ENCODE measurements at places on chromosomes 6 and 20.

- no peak for DNase-seq
These were observed 272.5 kb downstream of the BTBD9 start for GRCh38 chr6:38367231-38367630.

DNA sequence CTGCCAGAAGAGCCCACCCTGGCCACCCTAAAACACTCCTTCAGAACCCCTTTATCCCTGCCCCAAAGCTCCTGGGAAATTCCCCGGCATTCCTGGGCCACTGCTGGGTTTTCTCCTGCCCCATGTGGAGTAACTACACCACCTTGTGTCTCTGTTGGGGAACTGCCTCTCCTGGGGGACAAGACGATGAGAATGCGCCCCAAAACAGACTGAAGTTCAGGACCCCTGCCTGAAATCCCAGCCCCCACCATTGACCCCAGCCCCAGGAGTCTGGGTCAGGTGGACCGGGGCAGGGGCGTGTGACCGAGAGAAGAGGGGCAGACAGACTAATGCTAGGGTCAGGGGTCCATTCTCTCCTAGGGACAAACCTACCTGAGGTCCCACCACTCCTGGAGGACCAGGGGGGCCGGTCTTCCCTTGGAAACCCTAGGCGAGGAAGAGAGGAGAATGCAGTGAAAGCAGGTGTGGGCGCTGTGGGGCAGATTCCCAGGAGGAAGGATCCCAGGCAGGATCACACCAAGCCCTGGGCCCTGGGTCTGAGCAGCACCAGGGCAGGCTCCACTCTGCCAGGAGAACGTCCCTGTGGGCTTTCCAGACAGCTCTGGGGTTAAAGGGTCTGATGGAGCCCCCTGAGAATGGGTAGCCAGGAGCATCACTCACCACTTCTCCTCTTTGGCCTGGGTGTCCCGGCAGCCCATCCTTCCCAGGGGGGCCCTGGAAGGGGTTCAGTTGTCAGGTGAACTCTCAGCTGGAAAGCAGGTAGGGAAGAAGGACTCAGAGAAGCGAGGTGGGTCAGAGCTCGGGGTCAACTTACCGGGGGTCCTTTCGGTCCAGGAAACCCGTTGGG is 19.4 kb downstream of the COL11A2 start:
- no peak for DNase-seq

GRCh38 chr20:57522380-57523140 is 2.4 kb downstream of the CTCFL start:
- no peak for DNase-seq

GRCh38 chr20:44736170-44737021 is 9.3 kb upstream of the KCNK15 start:
- peak; percentile 93 for DNase-seq

DNA sequence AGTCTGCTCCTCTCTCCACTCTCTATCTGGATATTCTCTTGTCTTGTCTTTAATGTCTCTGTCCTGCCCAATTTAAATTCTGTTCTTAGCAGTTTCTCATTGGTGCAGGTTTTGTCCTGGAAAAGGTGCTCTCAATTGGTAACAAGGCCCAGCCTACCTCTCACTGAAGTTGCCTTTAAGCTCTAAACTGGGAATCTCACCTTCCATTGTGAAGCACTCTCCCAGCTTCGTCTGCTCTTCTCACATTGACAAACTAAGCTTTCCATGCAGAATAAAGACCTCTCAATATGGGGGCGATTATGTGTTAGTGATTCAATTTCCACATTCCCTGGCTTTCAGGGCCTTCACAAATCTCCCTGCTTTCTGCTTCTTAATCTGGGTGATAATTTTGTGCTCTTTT is 1712.2 kb downstream of the GRIK2 start:
- DNase-seq: no peak

DNA sequence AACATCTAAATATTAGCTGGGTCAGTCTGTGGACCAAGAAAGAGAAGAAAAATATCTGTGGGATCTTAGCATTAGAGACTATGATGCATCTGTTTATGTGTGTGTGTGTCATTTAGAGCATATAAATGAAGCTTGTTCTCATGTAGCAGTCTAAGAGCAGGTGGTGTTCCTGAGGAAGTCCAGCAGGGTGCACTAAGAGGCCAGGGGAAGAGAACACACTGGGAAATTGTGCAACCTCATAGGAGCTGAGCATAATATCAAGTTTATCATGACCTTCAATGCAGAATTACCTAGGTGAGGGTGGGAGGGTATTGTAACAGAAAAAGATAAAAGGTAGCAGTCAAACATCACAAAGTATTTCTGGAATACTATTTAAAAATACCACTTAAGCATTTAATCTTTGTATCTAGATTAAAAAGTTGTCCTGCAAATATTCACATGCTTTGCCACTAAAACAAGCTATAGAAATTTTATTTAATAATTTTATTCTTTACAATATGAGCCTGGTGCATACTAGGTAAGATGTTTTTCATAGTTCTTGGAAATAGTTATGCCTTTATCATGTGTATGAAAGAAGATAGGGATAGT is 80.5 kb downstream of the SMPDL3A start:
- DNase-seq: peak; percentile 62

DNA sequence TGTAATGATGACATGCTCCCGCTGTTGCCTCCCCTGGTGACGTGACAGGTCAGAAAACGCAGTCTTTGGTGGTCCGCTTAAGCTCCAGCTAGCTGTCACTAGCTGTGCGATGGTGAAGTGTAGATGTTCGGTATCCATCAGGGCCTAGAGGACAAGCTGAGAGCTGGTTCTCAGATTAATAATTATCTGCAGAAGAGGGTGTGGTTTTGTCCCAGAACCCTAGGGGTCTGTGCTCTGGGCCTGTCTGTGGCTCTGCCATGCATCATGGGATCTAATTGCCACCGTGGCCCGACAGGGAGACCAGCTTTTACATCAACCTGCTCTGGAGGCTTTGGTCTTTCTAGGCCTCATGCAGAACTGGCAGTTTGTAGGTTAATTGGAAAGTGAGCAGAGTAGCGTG is 34.1 kb downstream of the ERMARD start:
- DNase-seq: no peak

GRCh38 chr20:37846573-37846972 is 56.4 kb upstream of the VSTM2L start:
- DNase-seq: no peak

- DNase-seq: no peak
These were observed 239.9 kb upstream of the CEP162 start for GRCh38 chr6:84467296-84467695.

- DNase-seq: peak; percentile 79
These were observed 8.2 kb upstream of the TBC1D7 start for GRCh38 chr6:13336553-13336952.

DNA sequence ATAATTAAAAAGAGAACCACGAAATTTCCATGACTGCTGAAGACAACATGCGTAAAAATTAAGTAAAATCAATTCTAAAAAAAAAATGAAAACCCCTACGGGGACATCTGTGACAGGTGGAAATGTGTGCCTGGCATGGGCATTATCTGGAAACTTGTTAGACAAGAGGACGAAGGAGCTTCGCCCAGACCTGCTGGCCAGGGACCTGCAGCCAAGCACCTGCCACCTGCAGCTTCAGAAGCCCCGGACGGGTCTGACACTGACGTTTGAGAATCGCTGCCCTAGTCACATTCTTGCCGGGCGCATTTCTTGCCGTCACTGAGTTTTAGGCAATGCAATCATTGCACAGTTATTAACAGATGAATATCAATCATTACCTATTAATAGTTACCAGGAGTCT is 140.3 kb downstream of the SMOC2 start:
- no peak for DNase-seq

GRCh38 chr6:55953335-55953734 is 77.9 kb upstream of the BMP5 start:
- peak; percentile 73 for DNase-seq

DNA sequence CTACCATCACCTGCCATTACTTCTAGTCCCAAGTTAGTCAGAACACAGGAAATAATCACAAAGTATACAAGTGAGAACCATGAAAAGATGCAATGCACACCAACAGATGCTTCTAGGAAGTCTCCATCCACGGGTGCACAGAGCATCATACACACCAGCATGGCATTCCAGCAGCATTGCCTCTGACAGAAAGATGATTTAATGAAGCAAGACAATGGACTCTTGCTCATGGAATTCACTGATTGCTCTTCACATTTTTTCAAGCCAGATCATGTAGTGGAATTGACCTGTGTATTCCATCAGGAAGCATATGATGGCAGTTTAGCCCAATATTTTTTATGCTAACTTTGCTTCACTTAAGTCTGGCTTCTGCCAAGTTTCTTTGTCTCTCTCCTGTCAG is 406.3 kb upstream of the RGS17 start:
- no peak for DNase-seq

DNA sequence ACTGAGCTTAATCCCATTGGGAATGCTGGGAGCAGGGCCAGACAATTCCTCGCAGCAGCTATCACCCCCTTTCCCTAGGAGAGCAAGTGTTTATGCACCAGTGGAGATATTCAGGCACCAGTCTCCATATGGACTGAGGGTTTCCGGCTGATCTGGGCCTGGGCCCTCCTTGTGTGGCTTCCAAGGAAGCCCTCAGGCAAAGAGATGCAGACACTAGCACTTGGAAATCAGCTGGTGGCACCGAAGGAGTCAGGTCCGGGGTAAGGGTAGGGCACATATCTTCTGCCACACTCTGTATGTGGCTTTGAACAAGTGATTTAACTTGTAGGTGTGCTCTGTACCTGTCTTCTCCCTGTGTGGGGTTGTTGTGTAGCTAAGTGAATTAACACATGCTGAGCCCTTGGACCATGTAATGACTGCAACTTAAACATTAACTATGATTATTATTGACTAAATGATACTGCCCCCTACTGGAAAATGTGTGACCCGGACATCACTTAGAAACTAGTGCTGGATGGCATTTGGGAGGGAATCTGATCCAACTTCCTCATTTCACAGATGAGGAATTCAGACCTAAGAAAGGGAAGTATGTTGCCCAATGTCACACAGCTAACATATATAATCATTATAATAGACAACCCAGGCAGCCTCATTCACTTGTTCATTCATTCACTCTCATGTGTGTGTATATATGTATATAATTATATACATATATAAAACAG is 19.3 kb upstream of the WFDC2 start:
- DNase-seq: peak; percentile 57

GRCh38 chr20:3374296-3374695 is 33.2 kb downstream of the DNAAF9 start:
- no peak for DNase-seq

- peak; percentile 33 for DNase-seq
These were observed 73.2 kb downstream of the LY86 start for GRCh38 chr6:6661684-6662083.

GRCh38 chr20:20894280-20894679 is 181.8 kb upstream of the RALGAPA2 start:
- no peak for DNase-seq

- no peak for DNase-seq
These were observed 2.8 kb downstream of the TMC2 start for GRCh38 chr20:2538931-2539720.

DNA sequence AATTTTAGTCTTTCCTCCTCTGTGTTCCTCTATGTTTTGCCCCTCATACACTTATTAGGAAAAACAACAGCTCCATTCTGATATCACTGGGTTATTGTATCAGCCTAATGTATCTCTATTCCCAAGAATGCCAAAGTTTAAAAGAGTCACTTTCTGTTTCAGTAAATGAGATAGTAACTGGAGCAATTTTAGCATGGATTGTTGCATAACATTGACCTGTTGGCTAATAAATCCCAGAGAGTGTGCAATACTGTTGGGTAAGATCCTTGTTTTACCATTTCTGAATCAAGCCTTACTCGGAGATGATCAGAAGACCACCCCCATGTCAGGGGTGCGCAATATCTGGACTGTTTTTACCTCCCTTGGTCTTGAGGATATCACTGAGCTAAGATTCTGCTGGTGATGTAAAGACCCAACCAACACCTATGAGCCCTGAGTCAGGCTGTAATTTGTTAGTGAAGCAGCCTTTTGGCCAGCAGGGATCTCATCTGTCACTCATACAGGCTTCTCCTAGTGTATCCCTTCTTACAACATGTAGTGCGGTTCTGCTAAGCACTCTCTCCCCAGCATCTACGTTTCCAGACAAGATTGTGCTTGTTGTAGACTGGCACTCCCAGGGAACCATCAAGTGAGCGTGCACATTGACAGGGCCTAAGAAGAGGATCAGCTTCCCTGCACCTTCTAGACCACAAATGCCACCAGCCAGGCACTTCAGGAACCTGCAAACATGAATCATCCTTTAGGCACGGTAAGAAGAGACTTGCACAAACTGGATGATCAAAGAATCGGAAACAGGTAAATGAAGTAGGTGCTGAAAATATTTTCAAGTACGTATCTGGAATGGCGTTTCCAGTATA is 11.5 kb upstream of the IPCEF1 start:
- DNase-seq: no peak

DNA sequence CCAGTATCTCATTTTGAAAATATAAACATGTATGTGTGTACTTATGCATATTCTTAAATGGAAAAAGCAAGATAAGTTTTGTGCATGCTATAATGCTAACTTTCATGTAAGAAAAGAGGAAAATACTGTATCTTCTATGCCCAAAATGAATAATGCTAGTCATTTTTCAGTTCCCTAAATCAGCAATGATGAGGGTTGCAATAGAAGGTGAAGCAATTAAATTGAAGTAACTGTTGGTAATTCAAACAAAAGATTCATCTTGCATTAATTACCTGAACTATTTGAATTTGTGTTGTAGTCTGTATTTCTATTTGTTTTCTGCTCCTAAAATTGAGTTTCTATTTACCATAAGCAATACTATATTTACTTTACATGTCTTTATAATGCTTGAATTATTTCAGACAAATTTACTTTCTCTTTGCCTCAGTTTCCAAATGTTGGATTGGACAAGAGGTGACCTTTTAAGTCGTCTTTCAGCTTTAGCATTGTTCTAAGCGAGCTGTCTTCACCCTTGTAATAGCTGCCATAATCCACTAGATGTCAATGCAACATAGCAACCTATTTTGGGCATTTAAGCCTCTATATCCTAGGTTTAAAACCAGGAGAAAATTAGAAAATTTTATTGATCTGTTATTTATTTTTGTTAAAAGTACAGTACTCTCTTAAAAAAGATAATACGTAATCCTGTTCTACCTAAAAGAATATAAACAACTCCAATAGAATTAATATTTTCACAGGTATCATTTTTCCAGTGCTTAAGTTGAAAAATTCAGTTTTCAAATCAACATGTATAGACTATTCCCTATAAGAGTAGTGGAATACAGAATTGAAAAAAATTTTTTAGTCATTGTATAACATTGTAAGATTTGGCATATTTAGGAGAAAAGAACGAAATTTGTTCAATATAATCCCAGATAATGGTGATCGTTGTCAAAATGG is 52.3 kb upstream of the IFNGR1 start:
- peak; percentile 38 for DNase-seq

DNA sequence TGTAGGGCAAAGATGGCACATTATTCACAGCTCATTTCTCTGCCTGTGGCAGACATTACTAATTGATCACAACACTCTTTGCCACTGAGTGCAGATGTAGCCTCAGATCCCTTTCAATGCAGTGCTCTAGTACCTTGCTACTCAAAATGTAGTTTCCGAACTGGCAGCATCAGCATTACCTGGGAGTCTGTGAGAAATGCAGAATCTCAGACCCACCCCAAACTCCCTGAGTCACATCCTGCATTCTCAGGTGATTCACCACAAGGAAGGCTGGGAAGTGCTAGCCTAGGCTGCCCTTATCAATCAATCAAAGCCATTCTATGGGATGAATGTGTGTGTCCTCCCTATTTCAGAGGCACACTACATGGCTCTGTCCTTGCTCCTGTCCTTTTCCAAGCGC is 58.5 kb downstream of the PCNA start:
- peak; percentile 39 for DNase-seq

Data from H4 (cell line).